ENCODE measurements at places on chromosomes 11 and 22. TPM values are rescaled to one million over a fixed set of nuclear protein-coding genes. Genes with fewer than 3 reads are reported as not detected.

Gene HPS5
- polyA plus RNA-seq: 6.9 TPM

Gene AIFM3
- 1.1 TPM for polyA plus RNA-seq

Gene C11orf97
- polyA plus RNA-seq: not detected

Gene ACAD8
- 13.9 TPM for polyA plus RNA-seq

Gene P2RX6
- 0.29 TPM for polyA plus RNA-seq

Gene RNASEH2C
- 26.3 TPM for polyA plus RNA-seq

Gene GLYATL1B
- polyA plus RNA-seq: not detected

Gene SPCS2
- polyA plus RNA-seq: 95.2 TPM

Gene CD3D
- polyA plus RNA-seq: 2.2 TPM

Gene MIOX
- not detected for polyA plus RNA-seq

Gene UPB1
- polyA plus RNA-seq: 0.04 TPM

Gene GDPD4
- polyA plus RNA-seq: not detected

Gene LRRC75B
- 8.5 TPM for polyA plus RNA-seq

Gene H19
- 47.6 TPM for polyA plus RNA-seq

Gene RIC3
- polyA plus RNA-seq: 11.6 TPM

Gene CFAP300
- polyA plus RNA-seq: 0.68 TPM

Gene CTSD
- polyA plus RNA-seq: 273 TPM

Gene CEP126
- 1.3 TPM for polyA plus RNA-seq

Gene SLC22A8
- not detected for polyA plus RNA-seq

Gene PLAAT2
- 0.22 TPM for polyA plus RNA-seq

Gene NADSYN1
- 98.4 TPM for polyA plus RNA-seq

Gene CCDC73
- 0.05 TPM for polyA plus RNA-seq

Gene KCNC1
- 0.01 TPM for polyA plus RNA-seq

Gene PDGFD
- 0.35 TPM for polyA plus RNA-seq

Gene SNX32
- polyA plus RNA-seq: 0.47 TPM
